ENCODE measurements at places on chromosomes 5 and 9.
A peak's percentile ranks its signal among the peaks of the same experiment; 100 is the strongest.

GRCh38 chr5:78050888-78051287, 243.6 kb downstream of the AP3B1 start:
- no peak for DNase-seq

DNA sequence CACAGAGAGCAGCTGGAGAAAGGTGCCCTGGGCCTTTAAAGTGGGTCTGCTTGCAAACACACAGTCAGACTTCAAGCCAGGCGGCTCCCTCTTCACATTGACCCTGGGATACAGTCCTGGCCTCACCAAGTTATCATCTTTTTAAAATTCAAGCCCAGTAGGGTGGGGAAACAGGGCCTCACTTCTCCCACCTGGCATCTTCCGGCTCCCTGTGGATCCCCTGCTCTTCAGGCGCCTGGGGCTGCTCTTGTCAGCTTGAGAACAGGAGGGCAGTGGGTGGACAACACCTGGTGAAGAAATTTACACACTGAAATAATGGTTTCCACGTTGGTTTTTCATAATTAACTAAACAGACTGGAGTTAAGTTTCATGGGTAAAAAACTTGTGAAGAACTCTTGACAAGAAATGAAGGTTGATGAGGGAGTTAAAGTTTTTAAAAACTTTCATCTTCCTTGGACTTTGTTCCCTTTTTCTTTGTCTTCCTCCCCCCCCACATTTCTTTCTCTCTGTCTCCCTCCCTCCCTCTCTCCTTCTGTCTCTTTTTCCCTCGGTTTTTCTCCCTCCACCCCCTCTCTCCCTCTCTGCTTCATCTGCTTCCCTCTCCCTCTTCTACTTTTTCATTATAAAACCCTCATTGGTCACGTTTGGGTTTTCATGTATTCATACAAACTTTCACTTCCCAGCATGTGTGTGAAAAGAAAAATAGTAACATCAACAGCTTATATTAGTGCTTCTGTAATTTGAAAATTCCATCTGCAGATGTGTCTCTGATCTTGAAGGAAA, 219.6 kb downstream of the DMRT2 start:
- no peak for DNase-seq

DNA sequence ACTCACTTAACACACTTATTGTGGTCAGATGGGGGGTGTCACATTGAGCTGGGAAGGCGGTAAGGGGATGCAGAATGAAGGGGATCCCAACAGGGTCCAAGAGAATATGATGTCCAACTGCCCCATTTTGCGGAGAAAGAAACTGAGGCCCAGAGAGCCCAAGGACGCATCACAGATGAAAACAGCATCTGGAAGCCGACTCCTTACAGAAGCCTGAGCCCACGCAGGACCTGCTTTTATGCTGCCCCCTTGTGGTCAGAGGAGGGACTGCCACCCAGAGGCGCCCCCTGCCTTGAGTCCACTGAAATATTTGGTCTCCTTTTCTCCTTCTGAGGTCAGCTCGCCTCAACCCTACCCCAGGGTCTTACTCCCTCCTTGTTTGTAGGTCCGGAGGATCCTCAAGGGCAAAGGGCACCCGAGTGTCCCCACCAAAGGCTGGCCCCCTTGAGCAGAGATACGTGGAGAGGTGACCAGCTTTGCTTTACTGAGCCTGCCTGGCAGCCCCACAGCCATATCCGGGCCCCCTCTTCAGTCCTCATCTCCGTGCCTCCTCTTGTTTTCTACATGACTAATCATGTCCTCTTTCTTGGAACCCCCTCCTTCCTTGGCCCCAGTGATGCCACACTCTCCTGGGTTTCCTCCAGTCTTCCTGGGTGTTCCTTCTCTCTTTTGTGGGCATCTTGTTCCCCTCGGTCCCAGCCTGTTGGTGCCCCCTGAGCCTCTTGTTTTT, 30.0 kb upstream of the TTLL11 start:
- peak; percentile 71 for DNase-seq

DNA sequence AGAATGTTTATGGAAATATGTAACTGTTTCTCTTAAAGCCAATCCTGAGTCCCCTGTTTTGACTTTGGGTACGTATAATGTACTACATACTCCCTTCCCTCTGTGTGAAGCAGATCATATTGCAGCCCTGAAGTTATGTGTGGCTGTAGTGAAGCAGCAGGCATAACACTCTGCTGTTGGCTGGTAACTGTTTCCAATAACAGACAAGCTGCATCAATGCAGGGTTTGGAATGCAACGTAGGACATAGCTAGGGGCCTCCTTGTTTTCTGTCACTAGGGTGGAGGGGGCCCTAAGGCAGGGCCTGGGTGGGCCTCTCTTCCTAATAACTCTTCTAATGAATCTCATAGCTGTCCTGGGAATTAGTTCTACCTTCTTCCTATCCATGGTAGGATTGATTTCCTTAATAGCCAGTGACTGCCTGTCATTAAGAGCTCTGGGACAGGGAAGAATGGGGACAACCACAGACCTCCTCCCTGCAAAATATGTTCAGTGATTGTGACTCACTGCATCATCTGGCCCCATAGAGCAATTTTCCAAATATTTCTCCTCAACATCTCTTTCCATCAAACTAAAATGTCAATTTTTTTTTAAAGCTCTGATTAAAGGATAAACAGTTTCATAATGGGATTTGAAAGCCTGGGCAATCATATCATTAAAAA, 129.6 kb upstream of the HMHB1 start:
- DNase-seq, result no peak

DNA sequence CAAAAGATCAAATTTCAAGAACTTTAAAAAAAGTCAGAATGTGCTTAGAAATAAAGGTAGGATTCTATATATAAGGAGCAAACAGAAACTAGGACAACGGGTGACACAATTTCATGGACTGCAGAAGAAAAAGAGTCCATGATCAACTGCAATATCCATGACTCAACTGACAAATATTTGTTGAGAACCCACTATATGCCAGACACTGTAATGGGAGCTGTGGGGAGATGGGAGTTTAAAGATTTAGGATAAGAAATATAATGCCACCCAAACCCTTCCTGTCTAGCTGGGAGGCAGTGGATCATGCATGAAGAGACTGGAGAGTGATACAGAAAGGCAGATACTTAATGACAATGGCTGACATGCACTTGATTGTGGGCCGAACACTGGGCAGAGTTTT, 27.6 kb upstream of the CCDC112 start:
- peak; percentile 50 for DNase-seq
